ENCODE measurements at places on chromosomes 5 and 9. TPM values are rescaled to one million over a fixed set of nuclear protein-coding genes. Genes with fewer than 3 reads are reported as not detected.

Gene GABRG2
- total RNA-seq: not detected

Gene SLC4A9
- total RNA-seq: not detected

GRCh38 chr9:116580853-116581252 lies 106.3 kb upstream of the TRIM32 start:
- peak; percentile 37 for DNase-seq

DNA sequence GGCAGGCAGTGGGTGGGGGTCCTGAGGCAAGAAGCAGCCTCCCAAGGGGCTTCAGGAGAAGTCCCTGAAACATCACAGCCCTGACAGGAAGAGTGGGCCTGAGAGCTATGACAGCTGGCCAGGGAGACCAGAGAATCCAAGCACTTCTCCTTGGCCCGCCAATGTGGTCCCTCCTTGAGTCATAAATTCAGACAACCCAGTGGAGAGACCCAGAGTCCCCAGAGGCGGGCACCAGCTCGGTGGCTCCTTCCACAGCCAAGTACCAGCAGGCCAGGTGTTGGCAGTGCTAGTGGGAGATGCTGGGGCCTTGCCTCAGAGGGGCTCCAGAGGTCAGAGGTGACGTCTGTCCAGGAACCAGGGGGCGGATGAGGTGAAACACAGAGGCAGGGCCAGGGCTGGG lies 1.6 kb upstream of the DOK3 start:
- DNase-seq: no peak

GRCh38 chr5:171310212-171310818 lies 1.3 kb downstream of the TLX3 start:
- no peak for DNase-seq
